ENCODE measurements at places on chromosomes 2 and 18.

GRCh38 chr2:39380525-39381150 lies 56.4 kb downstream of the MAP4K3 start:
- no peak for DNase-seq

GRCh38 chr2:1600191-1601066 lies 143.9 kb downstream of the PXDN start:
- no peak for DNase-seq

GRCh38 chr18:3207565-3207964 lies 12.2 kb downstream of the MYOM1 start:
- no peak for DNase-seq

DNA sequence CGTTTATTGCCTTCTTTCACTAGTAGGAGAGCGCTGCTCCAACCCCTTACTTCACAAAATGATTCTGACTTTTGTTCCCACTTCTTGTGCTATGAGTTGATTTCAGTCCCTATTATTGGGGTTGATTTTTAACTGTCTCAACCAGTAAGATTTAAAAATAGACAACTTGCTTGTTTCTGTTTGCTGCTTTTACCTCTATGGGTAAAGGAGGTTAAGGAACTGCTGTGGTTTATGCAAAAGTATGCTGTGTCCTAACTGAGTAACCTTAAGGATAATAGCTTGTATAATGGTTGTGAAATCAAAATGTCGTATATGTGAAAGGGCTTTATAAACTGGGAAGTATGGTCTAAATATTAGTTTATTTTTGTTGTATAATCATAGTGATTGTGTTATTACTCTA lies 22.6 kb downstream of the ALMS1 start:
- no peak for DNase-seq

DNA sequence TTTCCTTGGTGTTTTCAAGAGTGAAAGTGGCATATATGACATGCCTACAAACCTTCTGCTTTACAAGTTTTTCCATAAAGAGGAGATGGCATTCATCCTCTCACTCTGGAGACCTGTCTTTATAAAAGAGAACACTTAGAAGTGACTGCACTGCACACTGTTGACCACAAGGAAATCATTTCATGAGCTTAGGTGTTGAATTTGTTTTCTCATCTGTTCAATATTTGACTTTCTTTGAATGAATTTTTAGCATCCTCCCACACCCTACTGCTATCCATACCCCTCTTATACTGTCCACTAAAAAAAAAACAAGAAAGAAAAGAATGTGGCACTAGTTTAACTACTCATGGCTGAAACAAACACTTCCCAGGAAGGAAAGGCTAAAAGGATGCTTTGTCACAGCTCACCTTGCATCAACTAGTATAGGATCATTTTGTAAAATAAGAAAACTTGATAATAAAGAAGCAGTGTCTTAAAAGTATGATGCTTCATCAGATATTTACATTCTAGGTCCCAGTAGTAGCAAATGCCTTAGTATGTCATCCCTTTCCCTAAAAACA lies 83.0 kb downstream of the ACVR1 start:
- no peak for DNase-seq

DNA sequence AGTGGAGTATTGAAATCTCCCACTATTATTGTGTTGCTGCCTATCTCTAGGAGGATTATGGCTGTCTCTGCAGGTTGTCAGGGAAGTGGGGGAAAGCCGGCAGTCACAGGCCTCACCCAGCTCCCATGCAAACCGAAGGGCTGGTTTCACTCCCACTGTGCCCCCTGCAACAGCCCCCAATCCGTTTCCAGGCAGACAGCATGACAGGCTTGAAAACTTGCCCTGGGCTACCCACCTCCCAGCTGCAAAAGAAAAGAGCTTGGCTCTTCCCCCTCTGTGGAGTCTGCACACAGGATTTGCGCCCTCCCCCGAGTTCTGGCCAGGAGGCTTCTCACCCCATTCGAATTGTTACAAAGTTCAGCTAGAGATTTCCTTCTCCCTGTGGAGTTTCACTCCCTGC lies 87.4 kb upstream of the MSTN start:
- no peak for DNase-seq

DNA sequence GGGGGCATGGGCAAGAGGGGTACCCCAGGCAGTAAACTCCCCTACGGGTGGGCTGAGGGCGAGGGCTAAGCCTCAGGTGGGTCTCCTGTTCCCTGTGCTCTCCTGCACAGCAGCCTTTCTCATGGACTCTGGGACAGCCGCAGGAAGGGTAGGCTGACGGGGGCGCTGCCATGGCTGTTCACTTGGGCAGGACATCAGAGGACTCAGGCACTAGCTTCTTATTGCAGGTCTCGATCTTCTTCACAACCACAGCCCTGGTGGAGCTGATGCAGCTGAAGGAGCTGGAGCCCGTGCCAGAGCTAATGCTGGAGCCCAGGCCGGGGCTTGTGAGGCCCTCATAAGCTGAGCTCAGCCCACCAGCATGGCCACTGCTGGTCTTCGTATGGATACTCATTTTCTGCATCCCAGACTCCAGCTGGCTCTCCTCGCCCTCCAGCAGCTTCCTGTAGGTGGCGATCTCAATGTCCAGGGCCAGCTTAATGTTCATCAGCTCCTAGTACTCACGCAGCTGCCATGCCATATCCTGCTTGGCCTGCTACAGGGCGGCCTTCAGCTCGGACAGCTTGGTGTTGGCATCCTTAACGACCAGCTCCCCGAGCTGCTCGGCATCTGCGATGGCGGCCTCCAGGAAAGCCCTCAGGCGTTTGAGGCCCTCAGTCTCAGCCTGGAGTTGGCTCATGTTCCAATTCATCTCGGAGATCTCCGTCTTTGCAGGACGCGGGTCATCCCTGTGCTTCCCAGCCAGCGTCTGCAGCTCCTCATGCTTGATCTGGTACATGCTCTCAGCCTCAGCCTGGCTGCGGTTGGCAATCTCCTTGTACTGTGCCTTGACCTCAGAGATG lies 359.8 kb upstream of the SETBP1 start:
- DNase-seq: no peak

GRCh38 chr2:174984561-174984960 lies 20.6 kb downstream of the CHN1 start:
- no peak for DNase-seq

- no peak for DNase-seq
These were observed 125.7 kb downstream of the KCTD1 start for GRCh38 chr18:26422472-26423162.

DNA sequence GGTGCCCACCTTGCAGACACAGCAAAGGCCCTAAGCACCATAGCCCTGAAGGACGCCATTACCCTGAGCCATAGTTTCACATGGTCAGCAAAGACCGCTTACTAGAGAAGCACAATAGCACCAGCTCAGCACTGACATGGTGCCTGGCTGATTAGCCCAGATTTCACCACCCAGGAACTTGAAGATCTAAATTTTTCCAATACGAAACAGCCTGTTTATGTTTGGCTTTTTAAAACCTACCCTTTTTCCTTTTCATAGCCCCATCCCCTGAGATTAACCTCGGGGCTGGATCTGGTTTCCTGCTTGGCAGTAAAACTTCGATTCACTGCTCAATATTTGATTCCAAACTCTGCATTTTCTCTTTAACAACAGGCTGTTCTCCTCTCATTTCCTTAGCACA lies 158.5 kb upstream of the PID1 start:
- no peak for DNase-seq

DNA sequence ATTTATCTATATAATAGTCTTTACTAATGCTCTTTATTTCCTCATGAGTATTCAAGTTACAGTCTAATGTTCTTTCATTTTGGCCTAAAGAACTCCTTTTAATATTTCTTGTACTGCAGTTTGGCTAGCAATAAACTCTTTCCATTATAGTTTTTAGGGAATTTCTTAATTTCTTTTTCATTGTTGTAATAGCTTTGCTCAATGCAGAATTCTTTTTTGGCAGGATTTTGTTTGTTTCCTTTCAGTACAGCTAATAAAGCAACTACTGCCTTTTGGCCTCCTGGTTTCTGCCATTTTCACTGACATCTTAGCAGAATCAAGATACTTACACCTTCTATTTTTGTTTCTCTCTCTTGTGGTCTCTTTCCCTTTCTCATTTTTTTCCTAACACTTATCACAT lies 390.4 kb upstream of the RGPD4 start:
- no peak for DNase-seq

GRCh38 chr18:75199327-75199726 lies 9.6 kb downstream of the PTGR3 start:
- DNase-seq: no peak

DNA sequence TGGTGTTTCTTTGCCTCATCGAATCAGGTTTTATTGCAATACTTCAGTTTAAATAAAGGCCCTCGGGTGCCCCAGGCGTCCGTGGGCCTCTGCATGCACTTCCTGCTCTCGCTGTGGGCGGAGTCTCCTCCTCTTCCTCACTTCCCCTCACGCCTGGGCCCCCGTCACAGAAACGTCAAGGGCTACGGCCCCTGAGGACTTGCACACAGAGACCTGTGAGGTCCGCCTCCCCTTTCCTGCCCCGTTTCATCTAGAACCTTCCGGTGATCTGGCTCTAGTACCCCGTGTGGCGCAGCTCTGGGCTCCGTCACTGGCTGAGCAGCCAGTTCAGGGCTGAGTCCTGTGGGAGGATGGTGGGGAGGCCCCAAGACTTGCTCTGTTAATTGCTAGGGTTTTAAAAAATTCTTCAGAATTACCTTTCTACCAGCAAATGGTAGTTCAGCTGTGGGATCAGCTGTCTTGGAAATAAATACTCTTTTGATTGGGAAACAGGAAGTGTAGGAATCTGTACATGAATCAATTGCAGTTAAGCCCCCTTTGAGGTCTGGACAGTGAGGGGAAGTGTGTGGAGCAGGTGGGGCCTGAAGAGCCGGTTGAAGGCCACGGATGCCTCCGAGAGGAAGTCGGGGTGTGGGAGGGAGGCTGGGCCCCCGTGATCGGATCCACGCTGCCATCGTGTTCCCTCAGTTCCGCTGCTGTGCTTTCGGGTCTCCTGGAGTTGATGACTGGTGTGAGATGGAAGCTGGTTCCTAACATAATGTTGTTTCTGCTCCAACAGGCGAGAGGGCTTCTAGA lies 10.2 kb downstream of the NFATC1 start:
- DNase-seq: no peak

- DNase-seq: no peak
These were observed 521.9 kb downstream of the EPHA4 start for GRCh38 chr2:221050020-221050795.

GRCh38 chr18:61727241-61728193 lies 165.3 kb downstream of the RNF152 start:
- DNase-seq: no peak

- DNase-seq: peak; percentile 27
These were observed 145.6 kb downstream of the FAM161A start for GRCh38 chr2:61707984-61708852.

DNA sequence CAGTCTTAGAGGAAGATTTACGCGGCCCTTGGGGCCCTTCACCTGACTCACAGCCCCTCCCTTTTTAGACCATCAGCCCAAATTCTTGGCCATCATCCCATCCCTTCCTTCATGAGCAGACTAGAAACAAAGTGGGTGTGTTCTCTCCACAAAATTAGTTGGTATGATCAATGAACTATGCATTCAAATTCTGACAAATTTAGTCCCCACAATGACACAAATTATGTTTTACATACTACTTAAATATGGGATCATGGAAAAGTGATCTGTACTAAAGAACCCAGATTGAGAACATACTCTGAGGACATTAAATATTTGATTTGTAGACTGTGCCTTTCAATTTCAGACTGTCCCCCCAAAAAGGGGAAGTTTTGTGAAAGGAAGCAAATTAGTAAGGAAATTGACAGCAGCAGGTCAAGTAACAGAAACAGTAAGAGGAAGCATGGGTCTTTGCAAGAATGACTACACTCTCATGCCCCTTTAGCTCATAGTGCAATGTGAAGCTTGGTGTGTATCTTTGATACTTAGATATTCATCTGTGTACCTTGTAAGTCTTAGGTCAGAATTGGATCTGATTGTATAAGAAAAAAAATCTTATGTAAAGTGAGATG lies 2.2 kb upstream of the MAPRE2 start:
- DNase-seq: no peak

DNA sequence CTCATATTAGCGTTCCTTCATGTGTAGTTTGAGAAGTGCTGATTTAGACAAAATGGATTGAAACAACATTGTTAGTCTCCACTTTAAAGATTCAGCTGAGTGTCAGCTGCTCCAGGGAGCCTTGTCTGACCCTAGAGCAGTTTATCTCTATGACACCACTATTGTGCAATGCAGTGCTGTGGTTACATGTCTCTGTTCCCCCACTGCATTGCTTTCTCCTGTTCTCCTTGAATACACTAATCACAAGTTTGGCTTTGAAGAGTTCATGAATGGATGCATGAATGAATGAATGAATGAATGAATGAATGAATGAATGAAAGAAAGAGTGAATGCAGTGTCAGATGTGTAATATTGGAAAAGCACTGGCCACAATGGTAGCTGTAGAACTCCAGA lies 38.3 kb downstream of the GCG start:
- DNase-seq: no peak

GRCh38 chr2:3491716-3492474 lies 27.4 kb downstream of the ADI1 start:
- no peak for DNase-seq

DNA sequence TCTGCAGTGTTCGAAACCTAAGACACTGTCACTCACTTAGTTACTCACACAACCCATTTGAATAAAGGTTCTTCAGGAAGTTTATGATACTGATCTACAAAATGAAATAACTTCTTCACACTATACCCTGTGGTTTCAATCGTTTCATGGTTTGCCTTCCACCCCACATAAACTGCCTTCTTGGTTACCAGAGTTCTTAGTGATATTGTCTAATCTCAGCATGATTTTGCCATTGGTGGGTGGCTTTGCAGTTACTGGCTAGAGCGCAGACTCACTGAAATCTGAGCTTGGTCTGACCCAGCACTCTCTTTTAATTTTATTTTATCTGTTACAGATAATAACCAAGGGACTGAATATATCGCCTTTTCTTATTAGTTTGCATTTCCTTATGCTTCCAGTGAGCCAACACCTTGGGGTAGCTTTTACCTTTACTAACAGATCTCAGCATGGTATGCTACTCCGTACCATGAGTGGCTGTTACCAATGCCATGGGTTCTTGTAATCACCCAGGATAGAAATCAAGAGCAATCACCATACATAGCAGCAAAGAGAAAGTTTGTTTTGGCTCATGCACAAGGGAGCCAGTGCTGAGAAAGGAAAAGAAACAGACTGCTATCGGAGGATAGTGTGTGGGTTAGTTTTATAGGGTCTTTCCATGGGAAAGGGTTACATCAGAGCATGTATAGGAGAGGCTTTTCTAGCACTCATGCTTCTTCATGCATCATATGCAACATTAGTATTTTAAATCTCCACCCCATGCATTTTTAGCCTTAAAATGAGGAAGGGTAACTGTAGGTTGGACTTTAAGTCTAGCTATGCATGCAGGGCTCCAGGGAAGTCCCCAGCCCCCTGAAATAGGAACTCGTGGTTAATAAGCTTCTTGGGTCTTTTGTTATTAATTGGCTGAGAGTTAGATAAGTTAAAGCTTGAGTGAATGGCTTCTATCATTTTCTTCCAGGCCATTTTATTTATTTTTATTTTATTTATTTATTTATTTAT lies 33.3 kb downstream of the ANXA4 start:
- no peak for DNase-seq

Data from amniotic stem cell (primary cell).